GM20000 (cell line): ENCODE measurements at places on chromosomes 4 and X.
A peak's percentile ranks its signal among the peaks of the same experiment; 100 is the strongest.

DNA sequence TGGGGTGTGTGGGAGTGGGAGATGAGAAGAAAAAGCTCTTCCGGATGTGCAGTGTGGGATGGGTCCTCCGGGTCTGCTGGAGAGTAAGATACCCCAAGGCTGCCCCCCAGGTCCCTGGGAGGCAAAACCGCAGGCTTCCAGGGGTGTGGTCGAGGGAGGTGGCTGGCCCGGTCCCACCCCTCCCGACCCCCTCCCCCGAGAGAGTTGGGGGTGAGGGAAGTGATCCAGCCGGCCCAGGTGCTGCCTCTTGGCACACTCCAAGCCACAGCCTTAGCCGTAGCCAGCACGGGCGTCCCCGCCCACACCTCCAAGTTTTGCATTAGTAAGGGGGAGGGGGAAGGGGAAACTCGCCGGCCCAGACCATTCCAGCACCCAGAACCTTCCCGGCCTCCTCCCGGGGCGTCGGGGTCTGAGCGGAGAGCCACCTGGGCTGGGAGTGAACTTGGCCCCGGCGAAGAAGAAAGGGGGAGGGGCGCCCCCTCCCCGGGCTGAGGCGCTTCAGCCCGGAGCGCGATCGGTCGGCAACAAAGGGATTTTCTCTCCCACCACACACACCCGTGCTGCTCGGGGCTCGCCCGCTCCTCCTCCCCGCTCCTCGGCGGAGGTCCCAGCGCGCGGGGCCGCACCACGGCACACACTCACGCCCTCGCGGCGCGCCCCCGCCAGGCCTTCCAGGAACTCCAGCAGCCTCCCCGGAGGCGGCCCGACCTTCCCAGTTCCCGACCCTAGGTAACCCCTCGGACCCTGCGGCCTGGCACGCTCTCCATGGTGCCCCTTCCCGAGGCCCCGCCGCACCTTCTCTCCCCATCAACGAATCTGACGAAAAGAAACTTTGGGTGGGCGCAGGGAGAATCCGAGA, 14.4 kb downstream of the BCOR start:
- DNase-seq, result peak; percentile 33

DNA sequence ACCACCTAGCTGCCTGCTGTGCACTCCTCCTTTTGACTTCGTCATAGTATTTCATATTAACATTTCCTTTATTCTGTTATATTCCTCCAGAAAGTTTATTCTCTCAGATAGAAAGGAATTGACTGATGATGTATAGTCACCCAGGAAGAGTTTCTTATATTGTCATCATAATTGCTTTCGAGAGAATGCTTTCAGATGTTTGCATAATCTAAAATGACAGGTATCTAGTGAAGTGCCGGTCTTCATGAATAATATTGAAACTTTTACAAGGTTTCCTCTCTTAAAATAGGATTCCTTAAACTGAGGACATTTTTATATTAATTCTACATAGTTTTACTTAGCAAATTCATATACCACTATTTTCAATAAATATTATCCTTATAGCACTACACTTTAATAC, 10.1 kb downstream of the SEC24D start:
- DNase-seq, result no peak

GRCh38 chr4:142005519-142005918, 369.1 kb downstream of the IL15 start:
- no peak for DNase-seq

GRCh38 chr4:11805842-11806241, 377.1 kb upstream of the HS3ST1 start:
- peak; percentile 3 for DNase-seq

DNA sequence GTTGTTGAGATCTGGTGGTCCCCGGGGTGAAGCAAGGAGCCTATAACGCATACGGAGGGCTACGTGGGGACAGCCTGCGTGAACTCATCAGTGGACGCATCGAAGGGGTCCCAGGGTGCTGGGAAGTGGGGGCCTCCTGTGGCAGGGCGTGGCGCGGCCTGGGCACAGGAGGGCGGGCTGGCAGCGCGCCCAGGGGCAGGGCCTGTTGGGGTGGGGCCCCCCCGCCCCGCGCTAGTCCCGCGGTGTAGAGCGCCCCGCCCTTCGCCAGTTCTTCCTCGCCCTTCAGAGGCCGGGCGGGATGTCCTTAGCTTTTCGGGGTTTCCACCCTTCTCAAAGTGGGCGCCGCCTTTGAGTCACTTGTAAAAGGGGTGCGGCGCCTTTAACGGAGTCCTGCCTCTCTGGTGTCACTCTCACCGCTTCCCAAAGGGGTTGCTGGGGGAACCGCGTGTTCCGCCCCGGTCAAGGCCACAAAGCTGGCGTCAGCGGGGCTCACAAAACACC, 632 bp downstream of the PLP2 start:
- DNase-seq, result peak; percentile 77

GRCh38 chr4:26490111-26490959, at the start of gene CCKAR:
Gene CCKAR, minus strand, starts transcription at chr4:26490484. Its CDS starts 217 bp downstream, at chr4:26490267.
- no peak for DNase-seq

DNA sequence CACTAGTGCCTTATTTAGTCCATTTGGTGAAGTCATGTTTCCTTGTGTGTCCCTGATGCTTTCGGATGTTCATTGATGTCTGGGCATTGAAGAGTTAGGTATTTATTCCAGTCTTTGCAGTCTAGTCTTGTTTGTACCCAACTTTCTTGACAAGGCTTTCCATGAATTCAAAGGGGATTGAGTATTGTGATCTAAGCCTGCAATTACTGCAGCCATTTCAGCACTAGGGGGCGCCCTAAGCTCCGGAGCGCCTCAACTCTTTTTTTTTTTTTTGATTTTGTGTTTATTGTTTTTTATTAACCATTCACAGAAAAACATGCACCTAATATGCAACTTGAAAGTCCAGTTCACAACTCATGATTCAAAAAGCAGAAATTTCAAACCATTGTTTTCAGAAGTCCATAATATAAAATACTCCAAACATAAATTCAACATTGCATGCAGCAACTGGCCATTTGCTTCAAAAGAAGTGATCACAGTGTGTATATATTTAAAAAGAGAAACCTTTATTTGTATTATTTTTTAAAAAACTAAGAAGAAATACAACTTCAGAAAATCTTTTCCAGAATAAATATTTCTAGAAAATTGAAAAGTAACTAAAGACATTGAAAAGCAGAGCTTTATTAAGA, 59.2 kb downstream of the PTPN13 start:
- DNase-seq, result no peak

- no peak for DNase-seq
Observed at GRCh38 chr4:77220828-77221613, 64.0 kb downstream of the CCNG2 start.

- DNase-seq, result no peak
Observed at GRCh38 chr4:70120323-70120722, 33.7 kb upstream of the PRR27 start.

DNA sequence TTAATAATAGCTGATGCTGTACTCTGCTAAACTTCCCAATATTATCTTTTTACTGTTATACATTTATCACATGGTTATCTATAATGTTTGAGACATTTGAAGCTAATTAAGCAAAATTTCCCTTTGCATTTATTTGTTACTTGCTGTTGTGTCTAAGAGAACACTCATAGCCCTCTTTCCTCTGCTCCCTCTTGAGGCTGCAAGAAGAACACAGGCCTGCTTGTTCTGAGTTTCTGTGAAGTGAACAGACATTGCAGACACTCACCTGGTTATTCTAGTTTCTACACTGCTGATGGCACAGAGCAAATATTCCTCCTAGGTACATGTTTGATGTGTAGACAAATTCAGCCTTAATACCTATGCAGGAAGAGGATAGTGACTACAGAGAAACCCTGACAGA, 367.8 kb downstream of the GASK1B start:
- DNase-seq, result no peak

DNA sequence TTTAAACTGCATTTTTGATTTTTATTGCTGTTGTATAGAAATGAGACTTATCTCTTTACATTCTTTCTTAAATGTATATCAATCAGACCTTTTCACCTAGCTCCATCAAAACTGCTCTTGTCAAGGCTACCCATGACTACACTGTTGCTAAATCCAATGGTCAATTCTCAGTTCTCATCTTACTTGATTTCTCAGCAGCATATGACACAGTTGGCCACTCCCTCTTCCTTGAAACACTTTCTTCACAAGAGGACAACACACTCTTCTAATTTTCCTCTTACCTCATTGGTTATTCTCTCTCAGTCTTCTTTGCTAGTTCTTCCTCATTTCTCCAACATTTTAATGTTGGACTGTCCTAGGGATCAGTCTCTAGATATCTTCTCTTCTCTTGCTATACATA, 94.1 kb upstream of the CITED1 start:
- no peak for DNase-seq

DNA sequence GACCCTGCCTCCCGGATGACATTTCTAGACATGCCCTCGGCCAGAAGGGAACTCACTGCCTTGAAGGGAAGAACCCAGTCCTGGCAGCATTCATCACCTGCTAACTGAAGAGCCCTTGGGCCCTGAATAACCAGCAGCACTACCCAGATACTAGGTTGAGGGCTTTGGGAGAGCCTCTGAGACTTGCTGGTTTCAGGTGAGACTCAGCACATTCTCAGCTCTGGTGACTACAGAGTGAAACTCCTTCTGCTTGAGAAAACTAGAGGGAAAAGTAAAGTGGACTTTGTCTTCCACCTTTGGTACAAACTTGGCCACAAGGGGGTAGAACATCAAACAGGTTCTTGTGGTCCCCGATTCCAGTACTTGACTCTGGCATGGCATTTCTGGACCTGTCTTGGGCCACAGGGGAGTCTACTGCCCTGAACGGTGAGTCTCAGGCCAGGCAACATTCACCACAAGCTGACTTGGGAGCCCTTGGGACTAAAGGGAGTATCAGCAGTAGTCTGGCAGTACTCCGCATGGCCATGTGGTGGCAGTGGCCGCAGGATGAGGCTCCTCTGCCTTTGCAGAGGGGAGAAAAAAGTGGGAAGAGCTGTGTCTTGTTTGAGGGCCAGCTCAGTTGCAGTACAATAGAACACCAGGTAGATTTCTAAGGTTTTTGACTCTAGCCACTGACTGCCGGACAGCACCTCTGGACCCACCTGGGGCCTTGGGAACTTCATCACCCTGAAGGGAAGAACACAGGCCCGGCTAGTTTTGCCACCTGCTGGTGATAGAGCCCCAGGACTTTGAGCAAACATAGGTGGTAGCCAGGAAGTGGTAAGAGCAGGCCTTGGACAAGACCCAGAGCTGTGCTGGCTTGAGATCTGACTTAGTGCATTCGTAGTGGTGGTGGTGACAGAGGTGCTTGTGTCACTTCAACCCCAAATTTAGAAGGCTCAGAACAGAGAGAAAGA, 414.8 kb downstream of the OPHN1 start:
- no peak for DNase-seq
